AG08395 (cell line): ENCODE measurements at places on chromosomes 13 and 19.
A peak's percentile ranks its signal among the peaks of the same experiment; 100 is the strongest.

- DNase-seq, result no peak
Measured at GRCh38 chr13:20254076-20254475, 22.0 kb upstream of the GJB6 start.

- DNase-seq, result no peak
Measured at GRCh38 chr19:4774136-4774535, 17.4 kb upstream of the FEM1A start.

DNA sequence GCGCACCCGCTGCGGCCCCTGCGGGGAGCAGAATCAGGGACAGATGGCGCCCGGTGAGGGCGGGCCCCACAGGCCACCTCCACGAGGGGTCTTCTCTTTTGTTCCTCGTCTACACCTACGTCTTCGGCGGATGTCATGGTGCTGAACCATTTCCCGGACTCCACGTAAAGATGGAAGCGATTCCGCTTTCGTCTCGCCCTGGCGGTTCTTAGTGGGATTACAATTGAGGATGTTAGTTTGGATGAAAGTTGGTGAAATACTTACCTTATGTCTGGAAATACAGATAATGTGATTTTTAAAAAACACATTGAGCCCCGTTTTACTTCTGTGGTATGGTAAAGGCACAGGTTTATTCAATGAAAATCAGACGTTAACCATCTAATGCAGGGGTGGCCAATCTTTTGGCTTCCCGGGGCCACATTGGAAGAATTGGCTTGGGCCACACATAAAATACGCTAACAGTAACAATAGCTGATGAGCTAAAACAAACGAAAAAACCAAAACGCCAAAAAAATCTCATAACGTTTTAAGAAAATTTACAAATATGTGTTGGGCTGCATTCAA, 1.4 kb upstream of the ZMYM5 start:
- peak; percentile 52 for DNase-seq

GRCh38 chr19:10773969-10774368, 56.1 kb downstream of the DNM2 start:
- DNase-seq, result no peak

GRCh38 chr13:64767054-64767453, 2463.1 kb downstream of the PCDH9 start:
- no peak for DNase-seq

- peak; percentile 75 for DNase-seq
Measured at GRCh38 chr13:22014469-22014868, 343.6 kb downstream of the FGF9 start.

- no peak for DNase-seq
Measured at GRCh38 chr19:4909156-4909896, at the start of gene UHRF1. UHRF1 (plus strand) TSS chr19:4909501; CDS start chr19:4910886, 1,385 bp downstream.

DNA sequence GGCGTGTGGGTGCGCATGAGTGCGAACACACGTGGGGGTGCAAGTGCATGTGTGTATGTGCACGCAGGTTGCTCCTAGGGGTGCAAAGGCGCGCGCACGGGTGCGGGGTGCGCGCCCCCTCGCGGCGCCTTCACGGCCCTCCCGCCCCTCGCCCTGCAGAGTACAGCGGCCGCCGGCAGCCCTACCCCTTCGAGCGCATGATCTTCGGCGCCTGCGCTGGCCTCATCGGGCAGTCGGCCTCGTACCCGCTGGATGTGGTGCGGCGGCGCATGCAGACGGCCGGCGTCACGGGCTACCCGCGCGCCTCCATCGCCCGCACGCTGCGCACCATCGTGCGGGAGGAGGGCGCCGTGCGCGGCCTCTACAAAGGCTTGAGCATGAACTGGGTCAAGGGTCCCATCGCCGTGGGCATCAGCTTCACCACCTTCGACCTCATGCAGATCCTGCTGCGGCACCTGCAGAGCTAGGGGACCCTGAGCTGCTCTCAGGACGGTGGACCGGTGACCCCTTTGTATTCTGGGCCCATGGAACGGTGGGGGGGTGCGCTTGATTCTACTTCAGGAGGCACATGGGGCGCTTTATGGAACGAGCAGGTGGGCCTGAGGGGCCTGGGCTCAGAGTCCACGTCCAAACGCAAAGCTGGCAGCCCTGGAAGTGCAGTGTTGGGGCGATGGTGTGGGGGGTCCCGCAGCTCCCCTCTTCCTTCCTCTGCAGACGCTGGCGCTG, 27.7 kb downstream of the TMEM161A start:
- no peak for DNase-seq

GRCh38 chr19:45526143-45526542, 18.9 kb downstream of the VASP start:
- peak; percentile 82 for DNase-seq

DNA sequence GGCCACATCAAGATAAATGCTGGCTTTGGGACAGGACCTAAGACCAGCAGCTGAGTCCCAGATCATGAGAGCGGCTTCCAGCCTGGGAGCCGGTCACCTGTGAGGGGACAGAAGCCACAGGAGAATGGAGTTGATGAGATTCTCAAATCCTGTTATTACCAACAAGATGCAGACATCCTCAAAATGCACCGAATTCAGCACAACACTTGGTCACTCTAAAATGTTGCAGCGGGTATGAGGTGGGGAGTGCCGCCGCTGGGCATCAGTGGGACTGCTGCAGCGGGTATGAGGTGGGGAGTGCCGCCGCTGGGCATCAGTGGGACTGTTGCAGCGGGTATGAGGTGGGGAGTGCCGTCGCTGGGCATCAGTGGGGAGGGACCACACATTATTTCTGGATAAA, 21.2 kb downstream of the RANBP3 start:
- no peak for DNase-seq

DNA sequence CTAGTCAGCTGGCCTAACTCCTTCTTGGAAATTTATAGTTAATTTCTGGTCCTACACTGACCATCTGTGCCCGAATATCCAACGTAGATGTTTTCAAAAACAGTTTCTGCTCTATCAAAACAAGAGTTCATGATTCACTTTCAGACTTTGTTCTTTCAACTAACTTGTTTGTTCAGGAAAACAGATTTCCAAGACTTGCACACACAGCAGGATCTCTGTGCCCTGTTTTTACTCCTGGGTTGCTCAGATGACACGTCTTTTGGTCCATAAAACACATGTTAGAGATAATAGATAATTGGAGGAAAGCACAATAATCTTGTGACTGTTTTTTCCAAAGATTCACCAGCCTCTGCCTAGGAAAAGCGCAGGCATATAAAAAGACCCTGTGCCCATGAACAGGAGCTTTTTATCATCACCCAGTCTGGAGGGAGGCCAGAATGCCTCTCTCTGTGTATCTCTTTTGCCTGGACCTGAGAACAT, 218.0 kb downstream of the IRS2 start:
- peak; percentile 4 for DNase-seq

GRCh38 chr13:74142257-74142656, 8.1 kb upstream of the KLF12 start:
- no peak for DNase-seq

- DNase-seq, result peak; percentile 99
Measured at GRCh38 chr19:38929929-38930775, at the start of gene SARS2. SARS2 (minus strand) TSS chr19:38930763; CDS start chr19:38930736, 27 bp downstream.

- no peak for DNase-seq
Measured at GRCh38 chr19:53161123-53161522, 2.3 kb upstream of the ZNF347 start.

GRCh38 chr19:10766049-10766623, 48.3 kb downstream of the DNM2 start:
- DNase-seq, result no peak

GRCh38 chr19:51272183-51272810, 21.4 kb downstream of the SIGLECL1 start:
- no peak for DNase-seq

DNA sequence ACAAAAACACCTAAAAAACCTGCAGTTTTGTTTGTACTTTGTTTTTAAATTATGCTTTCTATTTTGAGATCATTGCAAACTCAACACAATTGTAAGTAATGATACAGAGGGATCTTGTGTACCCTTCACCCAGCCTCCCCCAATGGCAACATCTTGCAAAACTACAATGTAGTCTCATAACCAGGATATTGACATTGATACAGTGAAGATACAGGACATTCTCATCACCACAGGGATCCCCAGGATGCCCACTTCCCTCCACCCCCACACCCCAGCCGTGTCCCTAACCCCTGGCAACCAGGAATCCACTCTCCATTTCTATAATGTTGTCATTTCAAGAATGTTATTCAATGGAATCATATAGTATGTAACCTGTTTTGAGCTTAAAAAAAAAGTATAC, 10.3 kb upstream of the C5AR2 start:
- no peak for DNase-seq

DNA sequence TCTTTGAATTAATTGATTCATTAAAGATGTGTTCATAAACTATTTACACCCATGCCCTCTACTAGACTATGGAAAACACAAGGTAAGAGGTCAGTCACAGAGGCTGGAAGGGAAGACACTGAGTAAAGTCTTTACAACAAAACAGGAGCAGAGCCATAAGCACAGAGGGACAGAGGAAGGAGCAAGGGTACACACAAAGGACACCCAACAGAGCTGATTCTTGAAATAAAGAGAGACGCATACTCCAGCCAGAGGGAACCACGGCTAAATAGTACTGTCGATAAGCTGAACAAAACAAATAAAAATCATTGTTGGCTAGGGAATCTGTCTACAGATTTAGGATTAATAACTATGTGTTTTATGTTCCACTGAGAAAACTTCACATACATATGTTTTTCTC, 289.2 kb downstream of the EFNB2 start:
- DNase-seq, result no peak

DNA sequence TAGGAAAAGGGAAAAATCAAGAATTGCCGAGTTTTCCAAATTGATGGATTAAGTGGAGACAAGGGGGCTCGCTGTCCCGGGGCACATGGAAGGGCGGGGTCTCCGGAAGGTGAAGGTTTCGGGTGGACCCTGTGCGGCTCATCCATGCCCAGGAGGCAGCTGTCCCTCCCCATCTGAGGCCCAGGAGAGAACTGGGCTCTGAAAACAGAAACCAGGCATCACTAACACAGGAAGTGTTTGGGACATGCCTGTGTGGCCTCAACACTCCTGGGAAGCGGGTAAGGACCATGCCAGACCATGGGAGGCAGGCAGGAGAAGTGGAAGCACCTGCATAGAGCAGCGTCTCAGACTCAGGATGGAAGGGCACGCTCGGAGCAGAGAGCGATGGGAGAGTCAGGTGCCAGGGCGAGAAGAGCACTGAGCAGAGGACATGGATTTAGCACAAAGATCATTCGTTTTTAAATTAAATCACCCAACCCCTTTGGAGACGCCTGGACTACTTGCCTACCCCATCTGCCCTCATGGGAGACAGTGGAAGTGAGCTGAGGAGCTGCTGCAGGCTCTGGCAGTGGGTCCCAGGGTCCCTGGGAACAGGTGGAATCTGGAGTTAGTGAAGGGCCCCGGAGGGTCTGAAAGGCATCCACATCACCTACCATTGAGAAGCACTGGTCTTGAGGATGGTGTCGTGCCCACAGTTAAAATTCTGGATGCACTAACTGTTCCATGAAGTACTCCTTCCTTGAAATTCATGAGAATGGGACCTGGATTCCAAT, 183.2 kb upstream of the SOX1 start:
- DNase-seq, result no peak

DNA sequence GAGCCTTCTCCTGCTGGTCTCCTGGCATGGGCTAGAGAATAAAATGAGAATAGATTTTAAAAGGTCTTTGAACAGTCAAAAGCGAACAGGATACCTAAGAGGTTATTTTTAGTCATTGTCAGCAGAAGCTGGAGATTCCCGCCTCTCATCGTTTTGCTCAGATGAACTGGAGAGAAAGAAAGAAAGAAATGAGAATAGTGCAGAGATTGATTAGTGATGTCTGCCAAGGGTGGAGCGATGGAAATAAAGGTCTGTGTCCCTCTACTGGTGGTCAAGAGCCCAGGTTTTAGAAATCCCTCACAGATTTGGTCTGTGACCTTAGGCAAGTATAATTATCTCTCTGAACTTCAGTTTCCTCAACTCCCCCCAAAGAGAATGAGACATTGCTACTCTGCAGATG, 5.3 kb downstream of the NCAN start:
- DNase-seq, result no peak

- DNase-seq, result peak; percentile 79
Measured at GRCh38 chr19:18464646-18465045, 26.7 kb upstream of the ISYNA1 start.

DNA sequence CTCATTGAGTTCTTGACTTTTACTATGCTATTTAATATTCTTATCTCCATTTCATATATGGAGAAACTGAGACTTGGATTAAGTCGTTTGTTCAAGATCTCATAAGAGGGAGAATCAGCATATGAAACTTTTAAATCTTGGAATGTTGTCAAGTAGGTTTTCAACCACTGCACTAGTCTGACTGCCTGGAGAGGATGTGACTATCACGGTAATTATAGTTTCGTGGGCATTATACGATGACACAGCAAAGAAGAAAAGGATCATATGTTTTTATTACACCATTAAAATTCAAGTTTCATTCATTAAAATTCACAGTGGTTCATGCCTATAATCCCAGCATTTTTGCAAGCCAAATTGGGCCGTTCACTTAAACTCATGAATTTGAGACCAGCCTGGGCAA, 555.2 kb downstream of the SLITRK1 start:
- DNase-seq, result no peak

DNA sequence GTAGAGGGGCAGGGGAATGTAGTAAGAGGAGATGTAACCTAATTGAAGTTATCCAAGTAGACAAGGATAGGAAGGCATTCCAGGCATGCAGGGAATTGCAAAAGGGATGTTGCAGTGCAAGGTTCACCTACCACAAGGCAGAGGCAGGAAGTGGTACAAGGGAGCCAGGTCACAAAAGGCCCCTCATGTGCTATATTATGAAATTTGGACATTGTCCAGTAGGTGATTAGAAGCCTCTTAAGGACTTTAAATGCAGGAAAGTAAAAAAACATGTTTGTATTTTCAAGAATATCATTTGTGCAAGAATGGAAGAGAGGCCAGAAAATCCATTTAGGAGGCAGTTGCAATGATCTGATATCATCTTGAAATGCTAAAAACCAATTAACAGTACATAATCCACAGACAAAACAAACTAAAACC, 111.4 kb downstream of the FRY start:
- DNase-seq, result peak; percentile 24

DNA sequence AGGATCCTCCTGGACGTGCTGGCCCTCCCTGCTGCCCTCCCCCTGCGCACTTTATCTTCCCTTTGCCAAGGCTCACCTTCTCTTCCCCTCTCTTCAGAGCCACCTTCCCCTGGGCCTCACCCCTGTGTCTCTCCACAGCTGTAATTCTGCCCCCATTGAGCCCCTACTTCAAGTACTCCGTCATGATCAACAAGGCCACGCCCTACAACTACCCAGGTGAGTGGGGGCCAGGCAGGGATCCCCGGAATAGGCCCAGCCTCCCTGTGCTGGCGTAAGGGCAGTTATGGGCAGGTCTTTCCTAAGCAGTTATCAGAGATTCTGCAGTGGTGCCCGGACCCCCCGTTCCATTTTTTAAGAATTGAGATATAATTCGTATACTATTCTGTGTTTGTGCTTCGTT, 3.1 kb downstream of the NDUFA3 start:
- no peak for DNase-seq
